ENCODE measurements at places on chromosomes 16 and 17.

GRCh38 chr16:67551091-67551490 lies 11.2 kb upstream of the CTCF start:
- no peak for DNase-seq

- DNase-seq = no peak
Measured at GRCh38 chr17:80559825-80560251, 15.2 kb downstream of the RPTOR start.

DNA sequence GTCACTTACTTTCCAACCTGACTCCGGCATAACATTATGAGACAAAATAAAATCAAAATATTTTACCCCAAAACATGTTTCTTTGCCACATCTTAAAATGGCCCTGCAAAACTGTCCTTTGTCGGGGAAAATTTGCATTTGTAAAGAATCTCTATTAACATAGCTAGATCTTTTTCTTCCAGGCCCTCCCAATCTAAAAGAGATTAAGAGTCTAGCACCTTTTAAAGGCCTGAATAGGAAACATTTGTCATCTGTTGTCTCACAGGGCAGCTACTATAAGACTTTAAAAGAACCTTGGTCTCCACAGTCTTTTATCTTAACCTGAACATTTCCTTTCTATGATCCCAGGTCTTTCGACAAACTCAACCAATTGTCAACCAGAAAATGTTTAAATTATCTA lies 18.1 kb upstream of the DHRS7B start:
- no peak for DNase-seq

DNA sequence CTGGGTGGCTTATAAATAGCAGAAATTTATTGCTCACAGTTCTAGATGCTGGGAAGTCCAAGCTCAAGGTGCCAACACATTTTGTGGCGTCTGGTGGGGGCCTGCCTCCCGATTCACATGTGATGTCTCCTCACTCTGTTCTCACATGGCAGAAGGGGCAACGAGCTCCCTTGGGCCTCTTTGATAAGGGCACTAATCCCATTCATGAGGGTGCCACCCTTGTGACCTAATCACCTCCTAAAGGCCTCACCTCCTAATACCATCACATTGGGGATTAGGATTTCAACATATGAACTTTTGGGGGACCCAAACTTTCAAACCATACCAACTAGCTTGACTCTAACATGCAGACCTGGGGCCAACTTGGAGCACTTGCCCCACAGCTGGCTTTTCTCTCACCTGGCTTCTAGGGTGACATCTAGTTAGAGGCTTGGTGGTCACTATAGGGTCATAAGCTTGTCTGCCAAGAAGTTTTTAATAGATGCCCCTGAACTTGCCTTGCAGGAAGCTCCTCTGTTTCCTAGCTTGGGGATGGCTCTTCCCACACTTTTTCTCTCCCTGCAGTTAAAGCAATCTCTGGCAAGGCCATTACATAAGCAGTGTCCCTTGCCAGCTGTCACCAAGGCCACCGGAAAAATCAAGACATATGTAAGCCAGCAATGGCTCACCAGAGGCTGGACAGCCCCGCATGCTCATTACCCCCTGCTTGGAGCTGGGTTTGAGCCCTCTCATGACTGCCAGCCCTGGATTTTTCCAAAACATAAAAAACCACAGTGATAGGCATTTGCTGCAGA lies 8.4 kb upstream of the MED9 start:
- no peak for DNase-seq

- DNase-seq = no peak
Measured at GRCh38 chr17:13478326-13478830, 123.4 kb downstream of the HS3ST3A1 start.

DNA sequence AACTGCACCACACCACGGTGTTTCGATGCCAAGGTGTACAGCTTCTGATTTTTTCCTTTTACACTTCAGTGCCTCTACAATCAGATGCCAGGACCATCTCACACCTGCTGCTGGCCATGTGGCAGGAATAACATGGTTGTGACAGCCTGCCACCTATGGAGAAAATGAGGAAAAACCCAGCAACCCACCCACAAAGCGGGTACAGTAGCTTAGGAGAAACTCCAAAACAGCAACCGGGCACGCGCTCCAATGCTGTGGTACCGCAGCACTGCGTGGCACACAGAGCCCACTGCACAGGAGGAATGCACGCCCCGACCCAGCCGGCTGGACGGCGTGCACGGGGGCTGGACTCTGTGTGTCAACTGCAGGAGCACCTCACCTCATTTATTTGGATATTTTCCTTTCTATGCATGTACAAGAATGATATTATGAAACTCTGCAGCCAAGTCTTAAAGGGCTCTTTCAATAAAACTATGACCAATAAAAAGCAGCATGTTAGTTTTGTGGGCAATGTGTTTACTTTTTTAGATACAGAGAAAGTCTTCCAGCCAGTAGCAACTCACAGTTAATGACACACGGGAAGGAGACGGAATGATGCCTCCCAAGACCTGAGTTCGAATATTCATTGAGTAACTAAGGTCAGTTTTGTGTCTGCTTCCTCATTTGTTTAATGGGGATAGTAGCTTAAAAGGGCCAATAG lies 45.9 kb downstream of the MAP1LC3B start:
- no peak for DNase-seq

DNA sequence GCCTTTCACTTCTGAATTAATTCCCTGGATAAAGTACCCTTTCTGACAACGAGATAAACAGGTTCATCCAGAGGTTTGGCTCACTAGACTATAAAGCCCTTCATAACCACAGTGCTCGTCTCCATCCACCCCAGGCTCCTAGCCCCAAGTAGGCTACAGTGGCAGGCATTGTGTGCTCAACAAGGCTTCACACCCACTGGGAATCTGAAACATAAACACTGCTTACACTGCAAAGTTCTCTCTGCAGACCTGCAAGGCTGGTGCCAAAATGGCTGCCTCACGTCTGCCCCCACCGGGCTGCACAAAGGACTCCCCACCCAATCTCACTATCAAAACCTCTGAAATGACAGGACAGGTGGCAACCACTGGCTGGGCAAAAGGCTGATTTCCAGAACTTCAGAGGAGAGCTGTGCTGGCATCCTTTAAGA lies 5.1 kb upstream of the HLF start:
- no peak for DNase-seq

DNA sequence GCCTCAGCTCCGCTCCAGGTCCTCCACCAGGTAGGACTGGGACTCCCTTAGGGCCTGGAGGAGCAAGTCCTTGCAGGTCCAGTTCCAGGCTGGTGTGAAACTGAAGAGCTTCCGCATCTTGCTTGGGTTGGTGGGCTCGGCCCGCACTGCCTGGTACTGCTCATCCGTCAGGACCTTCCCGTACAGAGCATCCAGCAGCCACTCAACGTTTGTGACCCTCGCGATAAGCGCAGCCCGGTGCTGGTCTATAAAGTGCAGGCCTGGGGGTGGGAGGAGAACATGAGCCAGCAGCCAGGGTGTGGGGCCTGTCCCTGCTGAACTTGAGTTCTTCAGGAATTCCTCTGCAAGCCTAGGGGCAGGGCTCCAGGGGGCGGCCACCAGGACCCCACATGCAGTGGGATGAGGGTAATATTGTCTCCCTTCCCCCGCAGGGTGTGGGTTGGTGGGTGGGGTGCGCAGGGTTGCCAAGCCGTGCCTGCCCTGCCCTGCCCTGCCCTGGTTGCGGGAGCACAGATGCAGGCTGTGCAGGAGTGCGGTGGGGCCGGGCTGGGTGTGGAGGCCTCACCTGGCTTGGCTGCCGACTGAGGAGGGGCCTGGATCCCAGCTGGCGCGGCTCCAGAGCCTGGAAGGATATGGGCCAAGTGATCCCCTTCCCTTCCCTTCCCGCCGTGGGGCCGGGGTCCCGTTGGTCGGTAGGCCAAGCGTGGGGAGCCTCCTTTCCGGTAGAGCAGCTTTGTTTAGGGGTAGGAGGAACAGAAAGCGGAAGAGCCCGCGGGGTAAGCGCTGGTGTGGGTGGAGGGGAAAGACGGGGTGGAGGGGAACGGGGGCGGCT lies 762 bp downstream of the PYCARD start:
- DNase-seq = no peak

DNA sequence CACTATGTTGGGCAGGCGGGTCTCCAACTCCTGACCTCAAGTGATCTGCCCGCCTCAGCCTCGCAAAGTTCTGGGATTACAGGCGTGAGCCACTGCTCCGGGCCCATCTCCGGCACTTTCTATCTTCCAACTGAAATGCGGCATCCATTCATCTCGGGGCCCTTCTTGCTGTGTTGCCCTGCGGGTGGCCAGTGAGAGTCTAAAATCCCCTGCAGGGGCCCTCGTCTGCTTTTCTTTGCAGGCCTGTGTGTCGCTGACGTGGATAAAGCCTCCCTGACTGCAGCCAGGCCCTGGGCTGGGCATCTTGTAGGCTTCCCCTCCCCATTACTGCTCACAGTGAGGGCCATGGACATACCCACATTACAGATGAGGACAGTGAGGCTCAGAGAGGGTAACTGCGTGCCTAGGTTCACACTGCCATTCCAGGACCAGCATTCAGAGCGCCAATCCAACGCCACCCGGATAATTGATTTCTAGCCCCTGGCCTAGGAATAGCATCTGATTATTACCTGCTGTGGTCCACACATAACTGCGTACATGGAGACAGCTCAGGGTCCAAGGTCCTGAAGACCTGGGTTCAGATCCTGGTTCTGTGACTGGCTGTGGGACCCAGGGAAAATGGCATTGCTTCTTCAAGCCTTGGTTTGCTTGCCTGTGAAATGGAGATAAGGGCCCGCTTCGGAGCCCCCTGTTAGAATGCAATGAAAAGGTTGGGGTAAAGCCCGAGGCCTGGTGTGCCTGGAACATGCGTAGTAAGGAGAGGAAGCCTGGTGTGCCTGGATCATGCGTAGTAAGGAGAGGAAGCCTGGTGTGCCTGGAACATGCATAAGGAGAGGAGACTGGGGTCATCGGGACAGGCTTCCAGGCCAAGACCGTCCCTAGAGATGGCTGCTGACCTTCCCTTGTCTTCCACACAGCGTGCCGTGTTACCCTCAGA lies 25.0 kb downstream of the CRISPLD2 start:
- DNase-seq = no peak

GRCh38 chr17:61209106-61209439 lies 190.6 kb upstream of the TBX2 start:
- no peak for DNase-seq

DNA sequence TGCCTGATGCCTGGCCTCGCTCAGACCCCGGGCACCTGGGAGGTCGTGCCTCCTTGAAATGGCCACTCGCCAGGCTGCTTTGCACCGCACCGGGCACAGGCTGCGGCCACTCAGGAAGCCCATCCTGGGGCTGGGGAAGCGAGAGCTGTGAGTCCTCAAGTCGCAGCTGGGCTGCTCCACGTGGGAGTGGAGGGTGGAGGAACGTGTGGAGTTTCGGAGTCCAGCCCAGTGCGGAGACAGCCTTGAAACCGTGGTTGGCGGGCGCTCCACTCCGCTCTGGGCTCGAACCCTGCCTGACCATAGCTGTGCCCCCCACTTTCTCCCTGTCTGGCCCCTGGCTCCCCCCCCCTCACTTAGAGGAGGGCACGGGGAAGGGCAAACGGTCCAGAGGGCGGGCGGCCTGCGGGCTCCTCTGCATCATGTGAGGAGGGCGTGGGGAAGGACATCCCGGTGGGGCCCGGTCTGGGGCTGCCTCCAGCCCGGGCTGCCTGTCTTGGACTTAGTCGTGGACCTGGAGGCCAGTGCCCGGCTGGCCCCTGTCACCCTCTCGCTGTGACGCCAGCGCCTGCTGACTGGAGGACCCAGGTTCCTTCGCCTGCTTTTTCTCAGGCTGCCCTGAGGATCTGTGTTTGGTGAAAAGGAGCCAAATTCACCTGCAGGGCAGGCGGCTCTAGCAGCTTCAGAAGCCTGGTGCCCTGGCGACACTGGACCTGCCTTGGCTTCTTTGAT lies 2.5 kb downstream of the UBE2I start:
- no peak for DNase-seq

DNA sequence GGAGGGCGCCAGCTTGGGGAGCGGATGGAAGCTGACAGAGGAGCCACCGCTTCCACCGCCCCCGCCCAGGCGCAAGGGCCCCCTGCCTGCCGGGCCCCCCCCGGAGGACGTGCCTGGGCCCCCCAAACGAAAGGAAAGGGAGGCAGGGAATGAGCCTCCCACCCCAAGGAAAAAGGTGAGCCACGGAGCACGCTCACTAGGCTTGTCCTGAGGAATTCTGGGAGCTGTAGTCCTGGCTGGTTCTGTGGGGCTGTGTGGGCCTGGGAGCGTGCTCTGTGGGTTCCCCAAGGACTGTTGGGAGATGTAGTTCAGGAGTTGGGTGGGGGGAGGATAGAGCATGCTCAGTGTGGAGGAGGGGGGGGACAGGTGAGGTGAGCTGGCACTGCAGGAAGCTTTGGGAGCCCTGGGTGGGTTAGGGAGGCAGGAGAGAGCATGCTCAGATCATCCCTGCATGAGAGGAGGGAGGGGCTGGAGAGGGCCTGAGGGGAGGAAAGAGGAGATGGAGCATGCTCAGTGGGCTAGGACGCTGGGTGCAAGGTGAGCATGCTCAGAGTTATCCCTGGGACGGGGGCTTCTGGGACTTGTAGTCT lies 4.5 kb downstream of the FBXL19 start:
- DNase-seq = no peak
